ENCODE measurements at places on chromosomes 5 and 9. TPM values are rescaled to one million over a fixed set of nuclear protein-coding genes. Genes with fewer than 3 reads are reported as not detected.
A peak's percentile ranks its signal among the peaks of the same experiment; 100 is the strongest.

The FOXD4 gene
- 0.13 TPM for total RNA-seq

The CARTPT gene
- total RNA-seq = not detected

The BNC2 gene
- 4.5 TPM for total RNA-seq

The PLCXD3 gene
- total RNA-seq = 0.64 TPM

The EMB gene
- total RNA-seq = under 0.01 TPM

The PCDHA1 gene
- total RNA-seq = not detected

The FGF1 gene
- 0.13 TPM for total RNA-seq

The GABRA1 gene
- not detected for total RNA-seq

DNA sequence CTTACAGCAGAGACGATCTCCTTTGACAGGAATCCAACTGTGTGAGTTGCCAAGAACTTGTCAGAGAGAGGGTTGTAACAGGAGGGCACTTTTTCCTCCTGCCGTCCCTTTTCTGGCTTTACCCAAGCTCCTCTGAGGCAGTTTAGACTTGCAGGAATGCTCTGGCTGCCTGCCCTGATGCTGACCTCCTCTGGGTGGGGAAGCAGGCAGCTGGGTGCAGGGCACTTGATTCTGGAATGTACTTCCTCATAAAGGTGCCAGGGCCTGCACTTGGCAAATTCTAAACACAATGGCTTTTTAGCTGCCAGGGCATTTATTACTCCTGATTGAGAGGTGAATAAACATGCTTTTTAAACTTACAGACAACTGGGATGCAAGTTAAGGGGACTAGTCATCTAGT is 190.4 kb downstream of the EPB41L4A start:
- peak; percentile 51 for DNase-seq

- DNase-seq = no peak
Measured at GRCh38 chr5:87051502-87052113, 216.1 kb upstream of the RASA1 start.

DNA sequence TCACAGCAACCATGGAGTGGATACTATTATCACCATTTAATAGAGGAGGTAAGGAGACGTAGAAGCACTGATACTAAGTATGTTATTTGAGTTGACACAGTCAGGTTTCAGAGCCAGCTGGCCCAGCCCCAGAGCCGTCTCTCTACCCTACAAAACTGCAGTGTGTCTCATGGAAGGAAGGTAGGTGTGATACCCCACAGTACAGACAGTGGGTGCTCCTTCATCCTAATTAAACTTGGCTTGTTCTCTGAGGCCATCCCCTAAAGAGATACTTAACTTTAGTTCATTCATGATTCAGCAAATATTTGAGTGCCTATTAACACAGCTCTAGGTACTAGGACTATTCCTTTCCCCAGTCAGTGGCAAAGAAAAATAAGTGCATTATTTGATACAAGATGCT is 22.6 kb downstream of the PIP5K1B start:
- no peak for DNase-seq

DNA sequence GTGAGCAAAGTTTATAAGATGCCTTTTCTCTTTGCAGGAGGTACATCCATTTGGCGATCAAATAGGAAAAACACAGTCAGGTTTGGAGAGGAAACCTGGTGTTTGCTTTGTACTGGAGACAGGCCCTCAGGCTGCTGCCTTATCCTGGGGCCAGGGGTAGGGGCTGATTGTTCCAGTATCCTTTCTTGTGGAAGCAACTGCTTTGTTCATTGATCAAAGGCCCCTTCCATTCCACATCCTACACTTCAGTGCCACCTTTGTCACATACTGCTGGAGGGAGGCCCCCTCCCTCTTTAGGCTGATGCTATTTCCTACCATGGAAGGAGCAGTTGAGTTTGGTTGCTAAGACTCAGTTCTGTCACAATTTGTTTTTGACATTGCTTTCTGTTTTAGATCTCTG is 778.1 kb downstream of the TLR4 start:
- DNase-seq = no peak

DNA sequence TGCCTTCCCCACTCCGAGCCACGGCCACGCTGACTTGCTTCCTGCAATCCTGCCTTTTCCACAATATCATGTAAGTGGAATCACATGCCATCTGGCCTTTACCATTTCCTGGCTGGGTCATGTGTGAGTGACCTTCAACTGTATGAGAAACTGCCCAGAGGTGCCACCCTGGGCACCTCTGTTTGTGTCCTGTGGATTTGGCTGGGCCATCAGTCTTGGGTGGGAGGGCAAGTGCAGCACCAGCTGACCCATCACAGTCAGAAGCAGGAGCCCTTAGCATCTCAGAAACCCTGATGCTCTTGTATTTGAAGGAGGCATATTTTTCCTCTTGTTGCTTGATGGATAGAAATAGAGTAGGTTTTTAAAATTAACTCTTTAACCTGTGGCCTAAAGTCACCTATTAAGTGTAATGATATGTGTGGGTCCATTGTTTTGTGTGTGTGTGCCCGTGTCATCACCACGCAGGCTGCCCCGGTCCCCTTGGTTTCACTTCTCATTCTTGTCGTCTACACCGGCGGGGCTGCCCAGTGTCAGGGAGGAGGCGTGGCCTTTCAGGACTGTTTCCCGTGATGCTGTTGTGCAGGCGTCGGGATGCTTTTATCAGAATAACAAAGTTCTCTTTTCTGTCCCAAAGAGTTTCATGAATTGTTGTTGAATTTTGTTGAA is 52.1 kb upstream of the CACNA1B start:
- DNase-seq = no peak

- no peak for DNase-seq
Measured at GRCh38 chr9:89863141-89863540, 258.3 kb downstream of the GADD45G start.

DNA sequence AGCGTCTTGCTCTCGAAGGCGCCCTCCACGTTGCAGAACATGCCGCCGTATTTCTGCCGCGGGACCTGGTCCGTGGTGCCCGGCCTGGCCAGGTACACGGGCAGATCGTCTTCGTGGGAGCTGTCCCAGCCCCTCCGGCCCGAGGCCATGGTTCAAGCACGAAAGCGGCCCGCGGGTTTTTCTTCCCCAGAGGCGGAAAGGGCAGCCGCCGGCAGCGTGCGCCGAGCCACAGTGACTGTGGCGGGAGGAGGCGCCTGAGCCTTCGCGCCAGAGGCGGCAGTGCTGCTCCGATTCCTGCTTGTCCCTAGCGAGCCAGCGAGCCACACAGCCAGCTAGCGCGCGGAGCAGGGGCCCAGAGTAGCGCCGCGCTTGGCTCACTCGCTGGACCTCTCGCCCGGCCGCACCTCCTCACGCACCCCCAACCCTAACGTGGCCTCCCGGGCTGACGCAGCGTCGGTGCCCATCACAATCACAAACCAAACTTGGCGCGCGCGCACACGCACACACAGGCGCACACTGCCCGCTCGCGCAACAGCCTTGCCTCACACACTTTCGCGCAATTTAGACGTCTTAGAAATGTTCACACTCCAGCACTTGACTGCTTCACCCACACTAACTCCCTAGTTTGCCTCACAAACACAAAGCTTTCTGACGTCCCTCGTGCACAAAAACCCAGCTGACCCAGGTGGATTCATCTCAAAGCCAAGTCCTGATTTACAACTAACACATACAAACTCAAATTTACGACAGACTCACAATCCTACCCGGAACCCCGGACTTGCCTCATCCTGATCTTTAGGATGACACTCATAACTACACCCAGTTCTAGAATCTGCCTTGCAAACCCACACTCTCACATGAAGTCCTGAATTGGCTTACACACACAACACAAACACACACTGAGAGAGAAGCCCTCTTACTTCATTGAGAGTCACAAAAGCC is at the start of gene DPYSL3:
Gene DPYSL3, minus strand, starts transcription at position 359 of the 942 bp plus-strand sequence. Its CDS starts 210 bp downstream, at position 149.
- peak; percentile 85 for DNase-seq

GRCh38 chr5:62001640-62002039 is 304.4 kb upstream of the KIF2A start:
- DNase-seq = no peak

GRCh38 chr5:139738193-139739149 is 57.1 kb upstream of the PSD2 start:
- DNase-seq = no peak

DNA sequence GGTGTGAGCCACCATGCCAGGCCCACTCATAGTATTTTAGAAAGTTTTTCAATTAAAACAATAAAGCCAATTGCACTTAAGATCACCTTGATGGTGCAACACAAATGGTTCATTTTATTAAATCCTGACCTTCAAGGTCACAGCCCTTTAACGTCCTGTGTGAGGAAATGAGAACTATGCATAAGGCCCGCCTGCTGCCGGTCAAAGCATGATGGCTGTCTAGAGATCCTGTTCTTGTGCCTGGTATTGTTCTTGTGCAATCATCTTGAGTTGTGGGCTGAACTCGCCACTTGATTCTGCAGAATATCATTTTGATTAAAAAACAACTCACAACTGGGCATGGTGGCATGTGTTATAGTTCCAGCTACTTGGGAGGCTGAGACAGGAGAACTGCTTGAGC is 43.6 kb upstream of the FBXW11 start:
- DNase-seq = no peak
